ENCODE measurements at places on chromosomes 16 and 17.

DNA sequence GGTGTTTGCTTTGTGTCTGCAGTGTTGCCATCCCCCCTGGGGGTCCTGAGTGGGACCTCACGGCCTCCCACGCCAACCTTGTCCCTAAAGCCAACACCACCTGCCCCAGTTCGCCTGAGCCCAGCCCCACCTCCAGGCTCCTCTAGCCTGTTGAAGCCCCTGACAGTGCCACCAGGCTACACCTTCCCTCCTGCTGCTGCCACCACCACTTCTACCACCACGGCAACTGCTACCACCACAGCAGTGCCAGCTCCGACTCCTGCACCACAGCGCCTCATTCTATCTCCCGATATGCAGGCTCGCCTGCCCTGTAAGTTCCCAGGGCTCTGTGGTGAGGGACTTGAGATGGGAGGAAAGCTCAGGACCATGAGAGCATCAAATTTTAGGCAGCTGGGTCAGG is 22.2 kb downstream of the SRCAP start:
- DNase-seq: no peak

GRCh38 chr17:60372790-60373483 is 19.0 kb downstream of the USP32 start:
- no peak for DNase-seq

GRCh38 chr16:87324411-87325275 is 7.5 kb upstream of the C16orf95 start:
- no peak for DNase-seq

DNA sequence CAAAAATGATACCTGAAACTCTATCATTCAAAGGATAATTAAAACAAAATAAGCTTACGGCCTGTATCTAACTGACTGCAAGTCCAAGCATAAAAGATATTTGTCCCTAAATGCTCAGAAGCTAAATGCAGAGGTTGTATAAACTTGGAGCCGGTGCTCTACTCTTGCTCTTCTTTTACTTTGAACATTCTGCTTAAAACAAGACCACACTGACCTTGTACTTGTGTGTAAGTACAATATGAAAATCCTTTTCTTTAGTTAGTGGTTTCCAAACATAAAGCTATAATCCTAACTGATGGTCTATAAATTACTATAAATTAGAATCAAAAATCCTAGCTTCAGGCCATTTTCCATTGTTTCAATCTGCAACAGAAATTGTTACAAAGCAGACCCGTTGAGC is 74.6 kb downstream of the SPAG9 start:
- no peak for DNase-seq

DNA sequence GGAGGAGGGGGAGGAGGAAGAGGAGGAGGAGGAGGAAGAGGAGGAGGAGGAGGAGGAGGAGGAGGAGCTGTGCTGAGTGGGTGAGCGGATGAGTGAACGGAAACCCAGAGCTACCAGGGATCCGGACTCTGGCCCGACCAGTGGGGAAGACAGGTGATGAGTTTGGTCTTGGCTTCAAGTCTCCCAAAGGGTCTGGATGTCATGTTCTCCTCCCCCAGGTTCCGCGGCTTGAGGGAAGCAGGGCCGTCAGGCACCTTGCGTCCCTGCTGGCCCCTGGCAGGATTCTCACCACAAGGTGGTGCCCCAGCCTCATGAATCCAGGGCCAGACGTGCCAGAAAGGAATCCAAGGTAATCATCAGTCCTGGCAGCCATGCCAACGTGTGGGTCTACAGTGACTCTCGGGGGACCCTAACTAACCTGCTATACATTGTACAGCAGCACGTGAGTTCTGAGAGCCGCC is 13.5 kb upstream of the ABAT start:
- DNase-seq: no peak

DNA sequence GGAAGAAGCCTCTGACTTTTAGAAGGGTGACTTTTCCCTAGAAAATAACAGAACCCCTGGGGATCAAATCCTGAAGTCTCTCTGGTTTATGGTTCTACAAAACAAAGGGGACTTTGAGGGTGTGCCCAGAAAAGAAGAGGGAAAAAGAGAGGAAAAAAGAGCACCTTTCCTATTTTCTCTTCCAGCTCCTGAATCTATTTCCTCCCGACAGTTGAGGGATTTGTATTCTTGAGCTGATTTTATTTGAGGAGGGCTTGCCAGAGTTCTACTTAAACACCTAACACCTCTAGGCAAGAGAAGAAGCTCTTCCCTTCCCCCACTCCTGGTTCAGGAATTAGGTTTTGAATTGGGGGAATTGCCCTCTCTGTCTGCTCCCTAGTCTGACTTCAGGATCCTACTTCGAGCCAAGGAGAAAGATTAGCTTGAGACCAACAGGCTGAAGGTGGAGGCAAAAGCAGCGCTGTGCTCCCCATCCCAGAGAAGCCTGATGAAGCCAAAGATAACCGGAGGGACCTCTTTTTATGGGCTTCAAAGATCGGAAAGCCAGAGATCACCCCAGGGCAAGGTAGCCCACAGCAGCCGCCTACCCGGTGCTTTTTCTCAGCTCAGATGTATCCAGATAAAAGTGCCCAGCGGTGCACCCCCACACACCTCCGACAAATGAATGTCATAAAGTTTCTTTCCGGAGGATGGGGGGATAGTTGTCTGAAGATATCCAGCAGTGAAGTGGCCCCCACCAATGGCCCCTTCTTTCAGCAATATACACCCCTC is 796 bp downstream of the HOXB3 start:
- DNase-seq: no peak

GRCh38 chr17:68955181-68955841 is at the start of gene ABCA8:
TSS of gene ABCA8 (minus strand) at chr17:68955392. CDS start at chr17:68942034, 13,358 bp downstream.
- no peak for DNase-seq

- no peak for DNase-seq
These were observed 165.6 kb upstream of the RPH3AL start for GRCh38 chr17:518047-518735.

GRCh38 chr16:57960826-57961472 is 10.0 kb downstream of the CNGB1 start:
- DNase-seq: no peak

DNA sequence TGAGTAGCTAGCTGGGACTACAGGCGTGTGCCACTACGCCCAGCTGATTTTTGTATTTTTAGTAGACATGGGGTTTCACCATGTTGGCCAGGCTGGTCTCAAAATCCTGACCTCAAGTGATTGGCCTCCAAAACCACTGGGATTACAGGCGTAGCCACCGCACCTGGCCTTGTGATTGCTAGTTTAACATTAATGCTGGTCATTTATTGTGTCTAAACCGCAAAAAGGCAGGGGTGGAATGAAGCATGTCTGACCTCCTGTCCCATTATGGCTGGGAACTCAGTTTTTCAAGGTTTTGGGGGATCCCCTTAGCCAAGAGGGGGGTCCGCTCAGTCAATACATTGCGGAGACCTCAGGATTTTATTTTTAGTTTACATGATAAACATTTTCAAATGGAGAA is 10.7 kb upstream of the CNGB1 start:
- no peak for DNase-seq

DNA sequence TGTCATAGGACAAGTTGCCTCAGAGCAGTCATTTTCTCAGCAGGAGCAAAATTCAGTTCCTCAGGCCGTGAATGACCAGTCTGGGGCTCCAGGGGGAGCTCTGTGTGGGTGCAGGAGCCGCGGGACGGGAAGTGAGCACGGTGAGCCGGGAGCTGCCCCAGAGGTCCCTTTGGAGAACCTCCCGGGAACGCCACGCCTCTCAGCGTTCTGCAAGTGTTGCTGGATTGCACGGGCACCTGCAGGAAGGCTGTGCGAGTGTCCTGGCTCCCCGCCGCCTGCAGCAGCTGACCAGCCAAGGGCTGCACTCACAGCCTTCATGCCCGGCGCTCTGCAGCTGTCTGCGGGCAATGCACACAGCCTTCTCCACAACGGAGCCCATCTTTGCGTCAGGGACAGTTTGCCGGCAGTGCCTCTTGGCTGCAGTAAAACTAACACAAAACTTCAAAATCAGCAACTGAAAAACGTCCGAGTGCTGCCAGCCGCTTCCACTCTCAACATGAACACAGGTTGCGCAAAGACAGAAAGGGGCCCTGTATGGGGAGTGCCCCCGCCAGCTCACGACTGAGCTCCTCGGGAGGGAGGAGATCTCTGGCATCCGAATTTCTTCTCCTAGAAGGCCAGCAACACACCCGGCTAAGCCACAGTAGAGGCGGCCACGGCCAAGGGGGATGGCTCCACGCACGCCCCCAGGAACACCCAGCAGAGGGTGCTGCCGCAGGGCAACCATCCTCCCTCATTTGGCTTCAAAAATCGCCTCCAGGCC is 16.0 kb downstream of the NDUFAF8 start:
- DNase-seq: no peak

- no peak for DNase-seq
These were observed 20.9 kb upstream of the PPM1D start for GRCh38 chr17:60579090-60579489.

- no peak for DNase-seq
These were observed 103.5 kb downstream of the ABCC1 start for GRCh38 chr16:16052916-16053315.

DNA sequence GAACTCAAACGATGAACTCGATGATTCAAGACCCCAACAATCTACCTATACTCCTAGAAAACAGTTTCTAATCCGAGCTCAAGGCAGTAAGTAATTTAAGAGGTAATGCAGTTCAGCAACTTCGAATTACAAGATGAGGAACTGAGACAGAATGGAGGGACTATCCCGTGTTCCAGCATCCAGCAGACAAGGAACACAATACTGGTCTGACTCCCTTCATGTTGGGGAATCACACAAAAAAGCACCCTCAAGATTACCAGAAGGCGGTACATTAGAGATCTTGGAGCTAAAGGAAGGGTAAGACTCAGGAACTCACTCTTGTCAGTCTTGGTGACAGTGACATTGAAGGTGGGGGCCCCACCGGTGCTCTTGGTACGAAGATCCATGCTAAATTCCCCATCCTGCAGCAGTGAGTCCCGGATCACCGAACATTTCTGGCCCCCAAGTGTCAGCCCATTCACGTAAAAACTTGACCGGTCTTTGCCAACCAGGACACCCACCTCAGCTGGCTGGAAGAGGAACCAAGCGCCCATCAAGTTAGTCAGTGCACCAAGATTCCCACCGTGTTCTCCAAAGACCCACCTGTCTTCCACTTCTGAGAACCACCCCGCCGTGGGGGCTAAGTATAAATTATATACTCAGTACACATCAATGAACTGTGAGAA is 1.9 kb downstream of the PFN1 start:
- DNase-seq: no peak

- DNase-seq: no peak
These were observed 237.0 kb downstream of the HAPSTR1 start for GRCh38 chr16:9328411-9328810.

- DNase-seq: no peak
These were observed 177.2 kb downstream of the ABCC12 start for GRCh38 chr16:47978491-47979163.

- no peak for DNase-seq
These were observed 114.6 kb upstream of the NOG start for GRCh38 chr17:56478836-56479447.

- no peak for DNase-seq
These were observed 154.2 kb downstream of the MRM1 start for GRCh38 chr17:36755586-36755985.

- DNase-seq: no peak
These were observed 22.9 kb downstream of the MBTPS1 start for GRCh38 chr16:84093879-84094270.

GRCh38 chr16:15046692-15047376 is 9.0 kb downstream of the NTAN1 start:
- DNase-seq: no peak

- DNase-seq: no peak
These were observed 38.1 kb upstream of the RHOT1 start for GRCh38 chr17:32104158-32104557.

DNA sequence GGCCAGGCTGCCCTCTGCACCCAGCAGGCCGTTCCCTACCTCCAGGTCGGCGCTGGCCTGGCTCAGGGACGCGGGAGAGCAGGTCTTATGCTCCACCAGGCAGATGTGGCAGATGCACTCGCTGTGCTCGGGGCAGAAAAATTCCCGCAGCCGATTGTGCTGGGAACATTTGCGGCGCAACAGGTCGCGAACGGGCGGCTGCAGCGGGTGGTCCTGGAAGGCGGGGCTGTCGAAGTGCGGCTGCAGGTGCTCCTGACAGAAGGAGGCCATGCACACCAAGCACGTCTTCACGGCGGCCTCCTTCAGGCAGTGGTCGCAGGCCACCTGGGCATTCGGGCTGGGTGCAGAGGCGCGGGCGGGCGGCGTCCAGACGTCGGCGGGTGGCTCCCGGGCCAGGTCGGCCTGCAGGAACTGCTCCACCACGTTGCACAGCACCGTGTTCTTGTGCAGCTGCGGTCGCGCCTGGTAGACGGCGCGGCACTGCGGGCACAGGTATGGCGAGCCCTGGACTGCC is 439 bp downstream of the TRIM25 start:
- no peak for DNase-seq

- DNase-seq: no peak
These were observed 266.8 kb downstream of the SEC14L1 start for GRCh38 chr17:77407321-77408277.

Measured in type B pancreatic cell (in vitro differentiated cells).